ENCODE measurements at places on chromosomes 5 and 9.

GRCh38 chr9:91303741-91304415 lies 57.8 kb downstream of the AUH start:
- DNase-seq: no peak
- peaks cover 26% of the 10 kb centered on the region for H3K4me1 ChIP-seq
- no peak overlapping the region for H3K4me3 ChIP-seq
- H3K36me3 ChIP-seq: no peaks in the 10 kb centered on the region
- H3K27ac ChIP-seq: peak overlapping the region; percentile 40

DNA sequence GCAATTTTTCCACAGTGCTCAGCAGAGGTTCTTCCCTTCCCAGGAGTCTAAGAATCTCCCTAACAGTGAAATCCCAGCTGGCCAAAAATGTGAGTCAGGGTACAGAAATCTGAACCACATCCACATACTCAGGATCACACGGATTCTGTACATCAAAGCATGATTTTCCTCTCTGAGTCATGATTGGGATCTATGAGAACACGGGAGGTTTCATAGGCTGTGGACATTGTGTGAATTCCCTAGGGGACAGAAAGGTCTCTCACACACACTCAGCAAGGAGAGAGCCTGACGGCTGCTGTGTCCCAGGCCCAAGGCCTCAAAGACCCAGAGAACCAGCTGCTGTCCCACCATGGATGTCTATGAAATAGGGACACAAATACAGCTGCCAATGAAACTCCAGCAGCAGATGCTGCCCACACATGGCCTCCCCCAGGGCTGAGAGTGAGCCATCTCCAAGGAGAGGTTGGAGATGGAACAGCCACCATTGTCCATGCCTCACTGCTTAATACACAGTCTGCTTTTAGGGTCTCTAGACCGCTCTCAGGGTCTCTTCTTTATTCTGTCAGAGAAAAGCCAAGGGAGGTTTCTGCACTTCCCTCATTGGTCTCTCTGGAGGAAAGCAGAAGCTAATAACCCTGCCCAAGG lies 102.7 kb downstream of the ADAMTS12 start:
- no peak for DNase-seq
- no peaks in the 10 kb centered on the region for H3K27me3 ChIP-seq
- H3K27ac ChIP-seq: no peak overlapping the region
- H3K4me3 ChIP-seq: no peak overlapping the region
- H3K36me3 ChIP-seq: no peaks in the 10 kb centered on the region
- H3K4me1 ChIP-seq: no peaks in the 10 kb centered on the region

DNA sequence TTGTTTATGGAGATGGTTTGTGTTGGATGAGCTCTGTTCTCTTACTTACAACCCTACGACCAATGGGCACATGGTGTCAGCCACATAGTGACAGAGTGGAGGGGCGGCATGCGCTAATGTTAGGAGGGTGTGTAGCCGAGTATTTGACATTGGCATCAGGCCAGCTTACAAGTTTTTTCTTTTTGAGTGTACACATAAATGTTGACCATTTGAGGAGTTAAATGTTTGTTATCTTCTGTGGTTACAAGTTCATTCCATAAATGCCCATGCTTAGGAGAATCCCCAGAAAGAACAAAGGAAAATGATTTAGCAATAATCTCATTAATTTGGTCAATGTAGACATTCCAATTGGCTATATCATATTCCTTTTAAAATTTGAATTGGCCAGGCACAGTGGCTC lies 180.1 kb upstream of the ELL2 start:
- DNase-seq: no peak
- H3K27me3 ChIP-seq: no peaks in the 10 kb centered on the region
- no peak overlapping the region for H3K27ac ChIP-seq
- H3K36me3 ChIP-seq: no peaks in the 10 kb centered on the region
- no peak overlapping the region for H3K4me3 ChIP-seq
- no peaks in the 10 kb centered on the region for H3K4me1 ChIP-seq

DNA sequence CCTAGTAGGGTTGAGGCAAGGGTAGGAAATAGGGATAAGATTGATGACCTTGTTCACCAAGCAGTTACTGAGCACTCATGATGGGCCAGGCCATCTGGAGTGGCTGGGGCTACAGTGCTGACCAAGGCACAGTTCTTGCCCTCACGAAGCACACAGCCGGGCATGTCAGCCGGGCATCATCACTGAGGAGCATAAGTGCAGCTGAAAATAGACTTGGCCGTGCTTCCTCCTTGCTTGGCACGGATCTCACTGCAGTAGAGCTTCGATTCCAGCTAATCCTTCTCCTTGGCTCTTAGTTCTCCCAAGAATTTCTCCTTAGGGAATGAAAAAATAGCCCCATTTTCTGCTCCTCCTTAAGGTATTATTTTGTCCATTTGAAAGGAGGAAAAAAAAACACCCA lies 116.6 kb downstream of the NMUR2 start:
- H3K4me3 ChIP-seq: no peak overlapping the region
- no peaks in the 10 kb centered on the region for H3K36me3 ChIP-seq
- H3K27ac ChIP-seq: no peak overlapping the region

GRCh38 chr9:104586496-104587180 lies 12.6 kb downstream of the OR13C5 start:
- H3K27me3 ChIP-seq: no peaks in the 10 kb centered on the region
- peak; percentile 48 for DNase-seq
- no peaks in the 10 kb centered on the region for H3K36me3 ChIP-seq
- no peak overlapping the region for H3K4me3 ChIP-seq
- no peak overlapping the region for H3K27ac ChIP-seq
- no peaks in the 10 kb centered on the region for H3K4me1 ChIP-seq

- no peak overlapping the region for H3K4me3 ChIP-seq
- no peaks in the 10 kb centered on the region for H3K36me3 ChIP-seq
- H3K27ac ChIP-seq: no peak overlapping the region
- H3K27me3 ChIP-seq: no peaks in the 10 kb centered on the region
Observed at GRCh38 chr5:165913059-165913458, 2378.4 kb upstream of the WWC1 start.

GRCh38 chr9:68530618-68531017 lies 10.1 kb downstream of the TMEM252 start:
- peak overlapping the region; percentile 87 for H3K27ac ChIP-seq
- no peaks in the 10 kb centered on the region for H3K36me3 ChIP-seq
- no peaks in the 10 kb centered on the region for H3K4me1 ChIP-seq

- H3K27ac ChIP-seq: no peak overlapping the region
- peaks cover 8% of the 10 kb centered on the region for H3K4me1 ChIP-seq
- DNase-seq: peak; percentile 89
- no peak overlapping the region for H3K4me3 ChIP-seq
- peaks cover 4% of the 10 kb centered on the region for H3K27me3 ChIP-seq
Observed at GRCh38 chr5:173331956-173332479, 3.8 kb upstream of the STC2 start.

DNA sequence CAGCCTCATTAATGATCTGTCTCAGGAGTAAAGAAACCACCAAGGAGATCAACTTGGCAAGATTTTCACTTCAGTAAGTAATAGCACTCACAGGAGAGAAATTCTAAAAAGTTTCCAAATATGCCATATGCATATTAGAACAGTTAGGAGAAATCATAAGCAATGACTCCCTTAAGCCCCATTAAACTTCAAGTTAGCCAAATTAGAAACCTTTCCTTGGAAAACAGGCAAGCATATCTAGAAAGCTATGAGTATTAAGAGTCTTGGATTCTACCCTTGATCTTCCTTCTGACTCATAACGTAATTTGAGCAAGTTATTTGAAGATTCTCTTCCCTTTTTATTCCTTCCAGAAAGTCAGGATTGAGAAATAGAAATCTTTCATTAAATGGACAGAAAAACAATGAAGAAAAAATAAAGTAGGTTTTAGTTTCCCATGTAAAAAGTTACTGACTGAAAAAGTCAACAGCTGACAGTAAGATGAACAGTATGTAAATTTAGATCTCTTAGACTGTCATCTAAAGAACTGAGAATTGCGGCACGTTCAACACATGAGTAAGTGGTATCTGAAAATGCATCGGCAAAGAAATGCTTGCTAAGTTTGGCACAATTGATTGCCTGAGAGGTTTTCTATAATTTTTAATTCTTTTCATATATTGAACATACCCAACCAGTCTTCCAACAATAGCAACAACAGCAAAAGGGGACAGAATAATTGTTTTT lies 565.7 kb upstream of the FTMT start:
- H3K27ac ChIP-seq: no peak overlapping the region
- H3K4me1 ChIP-seq: no peaks in the 10 kb centered on the region
- no peak overlapping the region for H3K4me3 ChIP-seq
- DNase-seq: no peak
- no peaks in the 10 kb centered on the region for H3K36me3 ChIP-seq
- H3K27me3 ChIP-seq: no peaks in the 10 kb centered on the region

- peaks cover 25% of the 10 kb centered on the region for H3K36me3 ChIP-seq
- H3K27me3 ChIP-seq: no peaks in the 10 kb centered on the region
- H3K27ac ChIP-seq: peak overlapping the region; percentile 38
- DNase-seq: peak; percentile 4
Observed at GRCh38 chr5:154444556-154445421, 1.0 kb upstream of the SAP30L start.

DNA sequence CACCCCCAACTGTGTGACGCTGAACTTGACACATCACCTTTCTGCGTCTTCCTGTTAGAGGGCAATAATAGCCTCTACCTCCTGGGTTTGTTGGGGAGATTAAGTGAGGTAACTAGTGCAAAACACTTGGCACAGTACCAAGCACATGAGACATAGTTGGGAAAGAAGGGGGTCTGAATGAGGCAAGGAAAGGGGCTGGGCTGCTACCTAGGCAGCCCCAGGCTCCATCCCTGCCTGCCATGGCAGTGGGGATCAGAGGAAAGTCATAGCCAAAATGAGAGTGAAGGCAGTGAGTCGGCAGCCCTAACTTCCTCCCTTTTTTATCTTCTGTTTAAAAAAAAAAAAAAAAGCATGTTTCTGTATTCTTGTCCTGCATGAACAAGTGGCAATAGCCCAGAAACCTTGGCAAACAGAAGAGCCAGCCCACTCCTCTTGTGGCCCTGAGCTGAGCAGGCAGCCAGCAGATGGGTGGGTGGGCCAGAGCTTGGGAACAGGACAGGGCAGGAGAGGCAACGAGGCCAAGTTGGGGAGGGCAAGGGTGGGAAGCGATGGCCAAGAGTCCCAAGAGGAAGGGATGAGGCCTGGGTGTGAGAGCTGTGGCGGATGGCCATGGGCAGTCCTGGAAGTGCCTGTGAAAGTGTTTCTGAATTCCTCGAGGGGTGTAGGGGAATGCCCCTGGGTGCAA lies 11.4 kb downstream of the CAMK2A start:
- no peaks in the 10 kb centered on the region for H3K36me3 ChIP-seq
- DNase-seq: no peak
- H3K4me1 ChIP-seq: no peaks in the 10 kb centered on the region
- no peaks in the 10 kb centered on the region for H3K27me3 ChIP-seq

- no peaks in the 10 kb centered on the region for H3K27me3 ChIP-seq
- no peak overlapping the region for H3K4me3 ChIP-seq
- DNase-seq: no peak
Observed at GRCh38 chr5:18968966-18969365, 1019.0 kb downstream of the CDH18 start.

- H3K4me3 ChIP-seq: no peak overlapping the region
- H3K36me3 ChIP-seq: no peaks in the 10 kb centered on the region
- no peak overlapping the region for H3K27ac ChIP-seq
- H3K27me3 ChIP-seq: no peaks in the 10 kb centered on the region
Observed at GRCh38 chr5:160352308-160352707, 18.1 kb downstream of the C1QTNF2 start.

GRCh38 chr5:134245101-134245604 lies 19.3 kb upstream of the PPP2CA start:
- H3K27me3 ChIP-seq: no peaks in the 10 kb centered on the region
- no peak overlapping the region for H3K4me3 ChIP-seq
- H3K27ac ChIP-seq: peak overlapping the region; percentile 65
- no peaks in the 10 kb centered on the region for H3K36me3 ChIP-seq

DNA sequence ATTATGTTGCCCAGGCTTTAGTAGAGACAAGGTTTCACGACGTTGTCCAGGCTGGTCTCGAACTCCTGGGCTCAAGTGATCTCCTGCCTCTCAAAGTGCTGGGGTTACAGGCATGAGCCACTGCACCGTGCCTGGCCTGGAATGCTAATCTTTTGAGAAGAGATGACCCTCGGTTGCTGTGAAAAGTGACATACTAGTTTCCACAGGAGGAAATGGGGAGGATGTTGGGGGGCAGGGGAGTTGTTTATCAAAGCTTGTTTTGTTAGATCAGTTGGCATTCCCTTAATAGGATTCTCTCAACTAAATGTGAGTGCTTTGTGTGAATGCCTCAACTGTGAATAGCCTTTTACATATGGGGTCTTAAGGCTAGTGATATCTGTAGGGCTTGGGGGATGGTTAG lies 16.4 kb upstream of the MATR3 start:
- DNase-seq: no peak
- no peaks in the 10 kb centered on the region for H3K27me3 ChIP-seq
- H3K4me1 ChIP-seq: peaks cover 6% of the 10 kb centered on the region
- H3K4me3 ChIP-seq: no peak overlapping the region
- H3K36me3 ChIP-seq: peaks cover 17% of the 10 kb centered on the region
- H3K27ac ChIP-seq: no peak overlapping the region

DNA sequence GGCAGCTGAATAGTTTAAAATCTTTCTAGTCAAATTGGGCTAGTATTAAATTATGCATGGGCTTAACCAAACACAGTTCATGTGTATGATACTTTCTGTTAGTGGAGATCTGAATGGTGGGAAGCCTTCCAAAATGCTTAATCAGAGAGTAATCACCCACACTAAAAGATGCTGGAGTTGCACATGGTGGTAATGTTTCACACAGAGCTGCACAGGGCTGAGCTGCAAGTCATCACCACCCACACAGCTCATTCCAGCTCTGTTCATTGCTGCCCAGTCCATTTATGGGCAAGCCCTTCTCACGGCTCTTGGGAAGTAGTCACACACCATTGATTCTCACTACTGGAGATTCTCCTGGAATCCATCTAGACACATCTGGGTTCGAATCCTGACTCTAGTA lies 351.5 kb upstream of the KCNN2 start:
- no peak for DNase-seq
- no peak overlapping the region for H3K27ac ChIP-seq
- H3K4me3 ChIP-seq: no peak overlapping the region
- H3K4me1 ChIP-seq: no peaks in the 10 kb centered on the region
- no peaks in the 10 kb centered on the region for H3K36me3 ChIP-seq
- H3K27me3 ChIP-seq: no peaks in the 10 kb centered on the region

DNA sequence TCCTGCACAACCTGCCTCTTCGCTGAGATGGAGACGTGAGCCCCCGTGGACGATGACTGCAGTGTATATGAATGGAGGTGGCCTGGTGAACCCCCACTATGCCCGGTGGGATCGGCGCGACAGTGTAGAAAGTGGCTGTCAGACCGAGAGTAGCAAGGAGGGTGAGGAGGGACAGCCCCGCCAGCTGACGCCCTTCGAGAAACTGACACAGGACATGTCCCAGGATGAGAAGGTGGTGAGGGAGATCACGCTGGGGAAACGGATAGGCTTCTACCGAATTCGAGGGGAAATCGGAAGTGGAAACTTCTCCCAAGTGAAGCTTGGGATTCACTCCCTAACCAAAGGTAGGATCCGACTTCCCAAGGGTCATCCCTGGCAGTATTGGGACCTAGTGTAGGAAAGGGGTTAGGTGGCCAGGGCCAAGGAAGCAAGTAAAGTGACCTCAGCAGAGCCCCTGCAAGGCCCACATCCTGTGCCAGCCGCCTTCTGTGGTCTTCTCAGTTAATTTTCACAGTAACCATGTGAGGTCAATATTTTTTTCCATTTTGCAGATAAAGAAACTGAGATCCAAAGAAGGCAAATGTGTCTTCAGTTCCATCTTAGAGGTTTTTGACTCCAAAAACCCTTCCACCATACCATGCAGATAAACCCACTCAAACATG lies 53.8 kb downstream of the NIM1K start:
- H3K27ac ChIP-seq: no peak overlapping the region
- no peaks in the 10 kb centered on the region for H3K4me1 ChIP-seq
- no peaks in the 10 kb centered on the region for H3K36me3 ChIP-seq
- no peak overlapping the region for H3K4me3 ChIP-seq

Data from lung (tissue), 17 donors.